ENCODE measurements at places on chromosomes 7 and 10.
A peak's percentile ranks its signal among the peaks of the same experiment; 100 is the strongest.

DNA sequence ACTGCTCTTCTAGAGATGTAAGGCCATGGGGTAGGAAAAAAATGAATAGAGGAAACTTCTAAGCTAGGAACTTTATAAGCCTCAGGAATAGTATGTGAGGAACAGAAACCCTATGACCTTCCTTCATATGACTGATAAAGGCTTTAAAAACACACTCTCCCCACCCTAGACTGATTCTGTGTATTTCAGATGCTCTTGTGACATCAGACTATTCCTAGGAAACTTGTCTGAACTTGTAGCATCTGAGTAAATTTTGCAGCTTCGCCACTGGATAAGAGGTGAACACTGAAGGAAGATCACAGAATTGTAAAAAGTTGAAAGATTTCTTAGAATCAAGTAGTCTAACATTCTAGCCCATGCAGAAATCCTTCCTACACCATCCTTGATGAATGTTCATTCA lies 31.0 kb upstream of the CBLL1 start:
- no peak for DNase-seq

DNA sequence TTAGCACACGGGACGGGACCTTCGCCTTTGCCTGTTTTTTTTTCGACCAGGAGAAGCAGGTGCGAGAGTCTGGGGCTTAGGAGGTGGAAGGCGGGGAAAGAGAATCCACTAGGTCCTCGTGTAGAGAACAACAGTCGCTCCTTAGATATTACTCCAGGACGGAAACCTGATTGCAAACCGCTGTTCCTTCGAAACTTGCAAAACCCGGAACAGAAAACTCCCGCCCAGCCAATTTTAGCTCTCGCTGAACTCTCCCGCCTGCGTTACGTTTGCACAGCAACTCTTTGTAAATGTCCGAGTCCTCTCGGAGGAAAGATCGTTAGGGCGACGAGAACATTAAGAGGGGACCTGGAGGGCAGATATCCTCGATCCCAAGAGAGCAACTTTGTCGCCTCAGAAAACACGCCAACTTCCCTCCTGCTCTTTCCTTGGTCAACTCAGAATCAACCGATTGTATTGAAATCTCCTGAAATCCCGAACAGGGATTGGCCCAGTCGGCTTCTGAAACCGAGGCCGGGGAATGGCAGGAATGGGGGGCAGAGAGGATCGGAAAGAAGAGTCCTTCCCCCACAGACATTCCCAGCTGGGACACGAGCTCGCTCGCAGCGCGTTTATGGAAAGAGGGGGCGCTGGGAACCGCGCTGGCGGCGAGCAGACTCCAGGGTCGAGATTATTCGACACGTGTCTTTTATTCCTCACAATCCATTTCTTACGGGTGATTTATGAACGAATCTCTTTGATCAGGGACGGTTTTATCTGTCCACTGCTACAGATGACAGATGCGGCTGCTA lies 9.9 kb downstream of the TWIST1 start:
- DNase-seq = no peak

- DNase-seq = no peak
Observed at GRCh38 chr7:20222219-20222828, 5.1 kb upstream of the MACC1 start.

GRCh38 chr7:71348821-71349681 lies 217.1 kb downstream of the GALNT17 start:
- no peak for DNase-seq

DNA sequence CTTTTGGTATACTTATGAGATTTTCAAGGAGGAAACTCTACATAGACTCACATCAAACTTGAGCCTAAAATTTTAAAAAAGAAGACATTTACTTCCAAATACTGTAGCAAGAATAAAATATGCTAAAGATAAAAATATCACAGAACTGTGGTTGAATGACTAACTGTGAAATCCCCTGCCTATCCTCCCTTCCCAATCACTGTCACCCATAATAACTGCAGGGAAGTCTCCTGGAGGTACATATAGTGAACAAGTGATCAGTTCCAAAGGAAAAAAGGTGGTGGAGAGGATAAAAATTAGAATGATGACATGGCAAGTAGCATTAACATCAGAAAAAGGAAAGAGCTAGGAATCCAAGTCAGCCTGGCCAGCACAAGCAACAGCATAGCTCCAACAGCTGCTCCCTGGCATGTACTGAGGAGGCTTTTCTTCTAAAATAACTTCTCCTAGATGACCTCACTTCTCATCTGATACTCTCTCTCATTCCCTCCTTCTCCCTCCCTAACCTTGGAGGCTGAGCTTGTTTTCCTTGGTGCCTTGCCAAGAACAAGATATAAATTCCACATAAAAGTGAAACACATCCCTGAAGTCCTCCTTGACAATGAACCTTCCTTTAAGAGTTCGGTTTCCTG lies 124.0 kb downstream of the IQUB start:
- DNase-seq = peak; percentile 10

GRCh38 chr7:27000496-27000895 lies 95.3 kb downstream of the HOXA1 start:
- no peak for DNase-seq

DNA sequence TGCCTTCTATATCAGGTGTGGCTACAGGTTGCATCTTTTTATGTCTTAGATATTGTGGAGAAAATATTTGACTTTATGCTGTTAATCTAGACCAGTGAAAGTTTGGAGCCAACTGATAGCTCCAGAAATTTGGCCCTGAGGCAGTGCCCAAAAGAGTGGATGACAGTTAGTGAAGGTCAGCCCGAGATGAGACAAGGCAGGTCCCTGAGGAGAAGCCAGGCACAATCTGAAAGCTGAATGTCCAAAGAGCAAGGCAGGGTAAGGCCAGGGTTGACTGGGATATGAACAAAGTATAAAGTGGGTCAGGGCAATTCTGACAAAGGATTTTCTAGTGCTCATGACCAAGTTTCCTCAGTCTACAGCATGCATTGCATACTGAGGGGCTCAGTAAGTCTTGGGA lies 661.9 kb downstream of the SUGCT start:
- no peak for DNase-seq

- DNase-seq = no peak
Observed at GRCh38 chr7:66043681-66044497, 31.7 kb upstream of the ASL start.

DNA sequence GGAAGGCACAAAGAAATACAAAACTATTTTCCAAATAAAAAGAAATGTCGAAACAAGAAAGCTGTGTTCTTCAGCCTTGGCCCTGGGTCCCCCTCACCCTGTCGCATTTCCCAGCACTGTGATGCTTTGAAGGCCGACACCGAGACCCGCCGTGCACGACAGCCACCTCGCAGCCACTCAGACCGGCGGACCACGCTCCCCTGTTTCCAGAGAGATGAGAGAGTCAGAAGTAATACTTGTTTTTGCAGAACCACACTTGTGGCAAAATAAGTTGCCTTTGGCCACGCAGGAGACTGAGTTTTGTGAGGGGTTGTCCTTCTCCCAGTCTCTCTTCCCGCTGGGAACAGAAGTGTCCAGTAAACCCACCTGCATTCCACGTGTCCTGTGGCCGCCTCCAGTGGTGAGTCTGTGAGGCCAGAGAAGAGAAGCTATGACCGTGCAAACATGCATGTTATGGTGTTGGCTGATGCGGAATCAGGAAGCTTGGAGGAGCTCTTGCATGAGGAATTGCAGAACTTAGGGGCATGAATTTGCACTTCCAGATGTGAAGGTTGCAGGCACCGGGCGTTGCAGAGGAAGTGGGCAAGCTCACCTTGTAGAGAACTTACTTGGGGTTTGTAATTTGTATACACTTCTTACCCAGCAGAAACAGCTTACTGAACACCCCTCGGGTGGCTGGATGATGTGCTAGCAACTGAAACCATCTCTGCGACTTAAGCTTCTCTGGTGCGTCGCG lies 194.5 kb downstream of the EBF3 start:
- DNase-seq = no peak

DNA sequence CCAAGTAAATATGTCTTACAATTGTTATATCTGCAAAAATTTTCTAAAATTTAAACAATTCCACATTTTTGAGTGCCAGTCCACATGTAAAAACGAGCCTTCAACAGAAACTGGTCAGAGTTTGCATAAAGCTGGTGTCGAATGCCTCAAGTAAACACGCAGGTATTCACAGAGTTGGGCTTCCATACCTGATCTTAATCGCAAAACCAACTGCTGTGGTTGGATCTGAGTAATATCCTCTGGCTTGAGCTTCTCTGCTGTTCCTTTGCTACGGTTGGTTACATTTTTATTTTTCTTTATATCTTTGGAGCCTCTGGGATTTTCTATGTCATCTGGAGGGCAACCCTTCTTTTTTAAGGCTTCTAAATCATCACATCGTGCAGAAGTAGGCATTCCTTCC lies 28.4 kb downstream of the ITGB1 start:
- DNase-seq = no peak

- DNase-seq = no peak
Observed at GRCh38 chr10:60044242-60044641, 137.9 kb upstream of the CCDC6 start.
